K562 (cell line): ENCODE measurements at places on chromosomes 4 and X. TPM values are rescaled to one million over a fixed set of nuclear protein-coding genes. Genes with fewer than 3 reads are reported as not detected.

- DNase-seq = no peak
Observed at GRCh38 chrX:68934421-68934820, 105.6 kb downstream of the EFNB1 start.

DNA sequence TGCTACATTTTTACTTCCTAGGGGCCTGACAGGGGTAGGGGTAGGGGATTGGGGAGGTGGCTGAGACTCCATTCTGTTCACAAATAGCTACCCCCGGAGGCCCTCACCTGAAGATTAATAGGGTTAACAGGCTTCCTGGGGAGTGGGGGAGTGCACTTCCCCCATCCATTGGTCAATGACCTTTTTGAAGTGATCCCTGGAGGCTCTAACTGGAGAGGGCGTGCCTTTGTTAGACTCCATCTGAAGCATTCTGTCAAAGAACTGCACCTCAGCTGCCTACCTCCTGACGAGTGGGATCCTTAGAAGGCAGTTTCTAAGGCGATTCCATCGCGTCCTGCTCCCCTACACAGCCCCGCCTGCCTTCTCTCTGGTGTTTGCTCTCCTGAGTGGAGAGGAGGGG is 10.0 kb upstream of the MTM1 start:
- DNase-seq = no peak

DDIT4L gene
- not detected in 2 replicates for total RNA-seq

DNA sequence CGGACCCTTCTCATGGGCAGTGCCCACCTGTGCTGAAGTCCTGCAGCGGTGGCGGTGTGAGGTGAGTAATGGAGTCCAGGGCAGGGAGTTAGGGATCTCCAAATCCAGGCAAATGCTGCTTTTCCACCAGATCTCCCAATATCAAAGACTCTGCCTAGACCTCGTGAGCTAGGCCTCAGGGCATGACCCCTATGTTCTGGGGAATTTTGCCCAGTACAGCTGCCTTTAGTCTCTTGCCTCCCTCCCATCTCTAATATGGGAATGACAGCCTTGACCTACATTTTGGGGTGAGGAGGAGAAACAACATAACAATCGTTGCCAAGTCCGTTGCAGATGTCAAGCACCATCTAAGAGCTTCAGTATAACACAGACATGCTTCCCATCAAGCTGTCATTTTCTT is 7.3 kb downstream of the PAK3 start:
- no peak for DNase-seq

GRCh38 chr4:127410644-127411043 is 222.1 kb upstream of the INTU start:
- no peak for DNase-seq

- no peak for DNase-seq
Observed at GRCh38 chr4:804804-805203, 21.1 kb downstream of the CPLX1 start.
